Stimulated activated naive CD8-positive, alpha-beta T cell treated with anti-CD3 and anti-CD28 coated beads, Interleukin-15, amount 100 ng/mL, for 72 hours (primary cell): ENCODE measurements at places on chromosomes 6 and 20.

- DNase-seq = no peak
These were observed 129.1 kb upstream of the SPACA1 start for GRCh38 chr6:87918461-87918941.

GRCh38 chr20:63756648-63756991 lies 17.0 kb downstream of the SLC2A4RG start:
- peak; percentile 58 for DNase-seq

DNA sequence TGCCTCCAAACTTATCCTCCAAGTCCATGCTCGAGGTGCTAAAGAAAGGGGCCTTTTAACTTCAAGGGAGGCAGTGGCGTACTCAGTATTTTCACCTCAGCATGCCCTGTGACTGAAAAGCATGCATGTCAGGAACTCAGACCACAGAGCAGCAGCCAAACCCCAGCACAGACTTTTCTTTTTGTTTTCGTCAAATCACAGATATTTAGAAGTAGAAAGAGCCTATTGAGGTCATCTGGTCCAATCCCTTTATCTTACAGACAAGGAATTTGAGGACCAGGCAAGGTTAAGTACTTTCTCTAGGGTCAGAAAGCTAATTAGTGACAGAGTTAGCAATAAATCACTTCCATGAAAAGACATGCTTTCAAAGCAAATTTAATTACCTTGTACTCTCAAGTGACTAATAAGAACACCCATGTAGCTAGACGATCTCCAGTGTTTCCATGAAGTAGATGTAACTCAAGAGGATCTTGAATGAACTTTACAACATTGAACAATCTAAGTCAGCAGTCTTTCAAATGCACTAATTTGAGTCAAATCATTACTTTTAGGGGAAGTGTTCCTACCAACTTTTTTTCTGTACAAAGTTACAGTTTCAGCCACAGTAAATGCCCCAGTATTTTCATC lies 35.9 kb downstream of the MOXD1 start:
- peak; percentile 14 for DNase-seq

GRCh38 chr6:83511266-83511665 lies 1.1 kb upstream of the PRSS35 start:
- DNase-seq = no peak

DNA sequence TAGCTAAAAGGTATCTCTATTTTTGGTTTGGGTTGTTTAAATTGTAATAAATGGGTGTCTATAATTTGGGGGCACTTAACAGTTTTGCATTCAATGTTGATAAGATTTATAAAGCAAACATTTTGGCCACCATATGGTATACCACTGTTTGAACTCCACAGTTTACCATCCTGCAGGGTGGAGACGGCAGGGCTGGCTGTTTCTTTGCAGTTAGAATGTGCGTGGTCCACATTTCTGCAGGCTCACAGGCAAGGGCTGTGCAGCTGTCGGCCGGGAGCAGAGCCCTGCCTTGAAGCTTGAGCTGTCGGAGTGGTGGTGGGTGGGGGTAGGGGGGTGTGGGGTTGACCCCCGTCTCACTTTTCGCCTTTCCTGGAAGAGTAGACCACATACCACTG lies 135.9 kb downstream of the CDH4 start:
- no peak for DNase-seq

GRCh38 chr6:36715469-36715868 lies 17.8 kb downstream of the RAB44 start:
- DNase-seq = no peak

- peak; percentile 41 for DNase-seq
These were observed 207.1 kb downstream of the NFATC2 start for GRCh38 chr20:51335329-51335841.
